ENCODE measurements at places on chromosomes 5 and 9.
A peak's percentile ranks its signal among the peaks of the same experiment; 100 is the strongest.

DNA sequence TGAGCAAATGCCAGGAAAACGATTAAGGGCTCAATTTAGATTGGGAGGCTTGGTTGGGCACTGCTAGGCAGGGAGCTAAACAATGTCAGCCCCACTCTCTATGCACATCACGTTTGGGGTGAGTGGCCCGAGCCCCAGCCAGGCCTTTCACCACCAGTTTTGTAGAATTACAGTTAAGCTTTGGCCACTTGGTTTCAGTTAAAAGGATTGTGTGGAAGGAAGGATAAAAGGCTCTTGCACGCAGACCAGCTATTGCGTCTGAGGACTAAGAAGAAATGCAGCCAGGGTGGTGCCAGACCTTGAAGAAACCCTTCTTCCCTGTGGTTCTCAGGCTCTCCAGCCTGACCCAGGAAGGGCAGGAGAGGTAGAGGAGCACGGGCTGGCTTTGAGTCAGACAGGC is 125.3 kb upstream of the SLC44A1 start:
- no peak for DNase-seq

GRCh38 chr5:6402939-6403338 is 24.6 kb upstream of the MED10 start:
- no peak for DNase-seq

DNA sequence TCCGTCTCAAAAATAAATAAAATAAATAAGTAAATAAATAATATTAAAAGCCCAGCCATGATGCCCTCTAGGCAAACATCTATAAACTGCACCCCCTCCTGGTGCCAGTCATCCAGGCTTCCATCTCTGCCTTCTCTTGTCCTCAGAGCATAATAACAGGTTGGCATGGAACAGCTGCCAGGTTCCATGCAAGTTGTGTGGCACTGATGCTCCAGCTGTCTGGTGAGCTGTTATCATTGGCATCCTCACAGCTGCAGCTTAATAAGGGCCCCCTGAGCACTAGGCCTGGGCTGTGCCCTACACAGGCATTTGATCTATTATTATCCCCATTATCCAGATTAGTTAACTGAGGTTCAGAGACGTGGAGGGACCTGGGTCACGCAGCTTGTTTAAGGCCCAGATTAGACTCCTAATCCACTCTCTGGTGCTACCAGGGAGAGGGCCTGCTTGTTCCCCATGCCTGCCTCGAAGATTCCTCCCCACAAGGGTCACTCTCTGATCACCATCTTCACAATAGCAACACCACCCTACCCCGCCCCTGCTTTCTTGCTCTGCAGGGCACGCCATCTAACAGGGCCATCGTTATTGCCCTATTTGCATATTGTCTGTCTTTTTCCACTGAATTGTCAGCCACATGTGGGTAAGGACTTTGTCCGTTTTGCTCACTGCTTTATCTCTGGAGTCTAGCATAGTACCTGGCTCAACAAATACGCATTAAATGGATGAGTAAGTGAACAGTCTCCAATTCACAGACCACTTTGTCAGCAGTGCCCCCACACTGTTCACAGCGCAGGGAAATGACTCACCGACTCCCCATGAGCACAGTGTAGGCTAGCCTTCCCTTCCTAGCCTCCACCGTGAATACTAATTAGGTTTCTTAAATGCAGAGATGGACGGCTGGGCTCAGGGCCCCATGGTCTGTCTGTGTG is 1.5 kb upstream of the DNM1 start:
- DNase-seq: no peak

DNA sequence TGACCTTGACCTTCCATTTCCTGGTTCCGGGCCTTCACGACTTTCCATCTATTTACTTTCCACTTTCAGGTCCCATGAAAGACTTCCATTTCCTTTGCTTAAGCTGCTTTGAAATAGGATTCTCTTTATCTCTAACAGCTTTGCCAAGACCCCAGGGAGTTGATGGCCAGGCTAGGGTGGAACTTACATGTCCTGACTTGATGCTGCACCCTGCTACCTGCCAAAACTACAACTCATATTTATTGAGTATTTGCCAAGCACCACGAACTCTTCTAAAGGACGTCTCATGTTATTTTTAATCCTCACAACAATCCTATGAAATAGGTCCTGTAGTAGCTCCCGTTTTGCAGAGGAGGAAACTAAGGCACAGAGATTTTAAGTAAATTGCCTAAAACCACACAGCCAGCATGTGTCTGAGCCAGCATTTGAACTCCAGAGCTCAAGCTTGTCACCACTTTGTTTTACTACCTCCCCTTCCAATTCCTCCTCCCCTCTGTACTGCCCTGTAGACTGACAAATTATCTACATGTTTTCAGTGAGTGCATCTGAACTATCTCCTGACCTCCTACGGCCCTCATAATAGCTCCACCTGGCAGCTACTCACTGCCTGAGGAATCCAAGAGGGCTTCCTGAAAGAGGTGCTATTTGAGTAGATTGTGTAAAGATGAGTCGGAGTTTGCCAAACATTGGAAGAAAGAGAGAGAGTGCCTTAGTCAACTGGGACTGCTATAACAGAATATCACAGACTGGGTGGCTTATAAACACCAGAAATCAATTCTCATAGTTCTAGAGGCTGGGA is 38.4 kb upstream of the SMIM23 start:
- no peak for DNase-seq

- DNase-seq: no peak
Observed at GRCh38 chr9:137876781-137877386, 698 bp upstream of the CACNA1B start.

DNA sequence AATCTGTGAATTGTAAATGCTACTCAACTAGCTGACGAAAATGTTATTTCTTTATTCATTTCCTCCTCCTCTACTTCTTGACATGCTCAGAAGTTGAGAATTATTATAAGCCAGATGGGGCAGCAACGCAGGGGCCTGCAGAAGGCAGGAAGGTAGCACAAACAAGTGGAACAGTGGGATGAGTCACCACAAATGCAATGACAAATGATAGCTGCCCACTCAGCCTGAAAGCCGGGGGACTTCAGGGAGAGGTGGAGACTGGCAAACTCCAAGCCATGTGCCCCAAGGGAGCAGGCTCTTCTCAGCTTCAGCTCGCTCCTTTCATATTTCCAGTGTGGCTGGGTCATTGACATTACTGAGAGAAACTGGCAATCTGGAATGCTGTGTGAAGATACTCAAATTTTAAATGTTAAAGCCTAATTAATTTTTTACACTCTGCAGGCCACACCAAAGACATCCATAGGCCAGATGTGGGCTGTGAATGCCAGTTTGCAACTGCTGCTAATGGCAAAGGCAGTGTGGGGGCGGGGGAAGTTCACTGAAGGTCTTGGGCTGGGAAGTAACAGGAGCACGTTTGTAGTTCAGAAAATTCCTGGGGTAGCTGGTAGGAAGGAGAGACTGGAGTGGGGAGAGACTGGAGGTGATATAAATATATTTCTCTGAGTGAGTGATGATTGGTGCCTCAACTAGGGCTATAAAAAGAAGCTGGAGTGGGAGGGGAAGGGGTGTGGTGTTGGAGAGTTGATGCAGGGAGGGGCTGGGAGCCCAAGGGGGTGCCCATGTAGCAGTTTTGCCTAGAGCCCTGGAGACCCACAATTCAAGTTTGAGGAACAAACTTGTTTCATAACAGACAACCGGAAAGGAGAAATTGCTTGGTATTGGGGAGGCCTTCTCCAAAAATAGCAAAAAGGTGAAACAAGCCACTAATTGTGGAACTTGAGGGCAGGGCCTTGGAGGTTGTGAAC is 20.8 kb upstream of the ADRB2 start:
- DNase-seq: peak; percentile 17

DNA sequence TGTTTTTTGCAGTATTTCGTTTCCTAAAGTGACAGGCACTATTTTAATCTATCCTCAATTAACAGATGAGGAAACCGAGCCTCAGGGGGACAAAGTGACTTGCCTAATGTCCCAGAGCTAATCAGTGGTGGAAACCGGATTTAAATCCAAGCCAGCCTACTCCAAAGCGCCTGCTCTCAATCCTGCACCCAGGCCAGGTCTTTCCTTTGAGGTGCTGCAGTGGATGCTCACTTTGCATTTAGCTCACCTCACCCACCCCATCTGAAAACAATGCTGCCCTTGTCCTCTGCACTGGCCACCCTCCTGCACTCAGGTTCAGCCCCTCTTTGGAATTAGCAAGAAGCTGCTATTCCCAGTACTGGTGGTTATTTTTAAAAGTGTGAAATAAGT is 16.0 kb downstream of the ANGPTL2 start:
- no peak for DNase-seq

- DNase-seq: no peak
Observed at GRCh38 chr5:135576075-135576599, 2.7 kb downstream of the CXCL14 start.

GRCh38 chr9:73038089-73038509 is 85.2 kb upstream of the ALDH1A1 start:
- no peak for DNase-seq

GRCh38 chr5:66757219-66757833 is 161.1 kb downstream of the MAST4 start:
- DNase-seq: peak; percentile 20

GRCh38 chr9:120330031-120330430 is 249.9 kb downstream of the CDK5RAP2 start:
- DNase-seq: no peak

GRCh38 chr9:91966503-91966902 is 16.5 kb upstream of the ROR2 start:
- DNase-seq: no peak

DNA sequence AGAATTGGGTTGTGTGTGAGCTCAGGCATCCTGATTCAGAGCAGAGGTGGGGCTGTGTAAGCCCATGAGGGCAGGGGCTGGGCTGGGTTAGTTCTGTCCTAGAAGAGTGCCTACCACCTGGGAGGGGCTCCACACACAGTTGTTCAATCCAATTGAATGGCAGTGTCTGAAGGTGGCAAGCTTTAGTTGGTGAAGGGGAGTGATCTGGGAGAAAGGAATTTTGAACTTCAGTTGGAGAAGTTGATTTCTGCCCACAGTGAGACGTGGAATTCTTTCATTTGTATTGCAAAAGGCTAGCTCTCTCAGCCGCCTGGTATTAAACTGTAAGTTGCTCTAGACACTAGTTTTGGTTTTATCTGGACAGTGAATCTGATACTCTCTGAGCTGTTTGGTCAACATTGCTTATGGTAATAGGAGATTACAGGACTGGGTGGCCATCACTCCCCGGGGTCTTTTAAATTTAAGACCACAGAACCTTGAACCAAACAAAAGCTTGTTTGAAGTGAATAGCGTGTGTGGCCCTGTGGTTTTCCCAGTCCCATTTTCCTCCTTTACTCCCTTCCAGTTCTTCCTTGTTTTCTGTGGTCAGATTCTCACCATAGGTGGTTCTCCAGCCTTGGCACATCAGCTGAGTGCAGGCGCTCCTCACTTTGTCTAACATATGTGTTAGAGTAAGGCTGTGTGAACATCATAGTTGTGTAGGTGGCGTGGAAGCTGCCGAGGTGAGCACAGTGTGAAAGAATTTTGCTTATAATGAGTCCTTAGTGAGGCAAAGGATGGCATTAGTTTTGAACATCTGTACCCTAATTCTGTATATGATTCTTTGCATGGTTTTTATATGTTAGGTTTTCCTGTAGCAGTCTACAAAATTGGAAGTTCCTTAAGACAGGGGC is 78.0 kb downstream of the ARHGAP26 start:
- no peak for DNase-seq

- DNase-seq: no peak
Observed at GRCh38 chr5:179623906-179624741, 653 bp upstream of the HNRNPH1 start.

DNA sequence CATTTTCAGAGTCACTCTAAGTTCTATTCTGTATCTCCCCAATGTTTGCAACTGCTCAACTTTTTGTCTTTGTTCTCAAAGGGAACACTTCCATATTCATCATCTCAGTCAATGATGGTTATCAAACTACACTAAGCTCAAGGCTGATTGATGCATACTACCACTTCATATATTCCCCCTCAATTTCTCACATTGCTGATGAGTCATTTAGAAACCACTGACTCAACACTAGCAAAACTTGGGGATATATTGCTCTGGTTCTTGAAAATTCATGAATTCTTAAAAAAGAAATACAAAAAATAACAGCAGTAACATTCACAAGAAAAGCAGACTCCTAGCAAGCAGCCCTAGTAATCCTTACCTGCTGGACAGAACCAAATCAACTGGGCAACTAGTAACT is 52.2 kb downstream of the ABHD17B start:
- no peak for DNase-seq

DNA sequence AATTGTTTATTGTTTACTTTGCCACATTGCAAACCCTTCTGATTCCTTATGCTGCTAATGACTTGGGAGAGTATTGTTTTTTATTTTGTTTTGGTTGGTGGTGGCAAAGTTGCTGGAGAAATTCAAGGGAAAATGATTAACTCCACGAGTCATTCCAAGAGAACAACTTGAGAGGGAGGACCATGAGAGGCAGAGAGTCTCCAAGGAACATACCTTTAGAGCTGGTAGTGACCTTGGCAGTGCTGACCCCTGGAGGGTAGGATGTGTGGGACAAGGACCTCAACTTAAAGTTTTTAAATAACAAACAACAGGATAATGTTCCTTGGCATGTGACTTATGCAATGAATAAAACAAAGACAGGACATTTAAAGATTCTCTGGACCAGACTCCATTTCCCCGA is 139.7 kb downstream of the LRRC70 start:
- peak; percentile 30 for DNase-seq

DNA sequence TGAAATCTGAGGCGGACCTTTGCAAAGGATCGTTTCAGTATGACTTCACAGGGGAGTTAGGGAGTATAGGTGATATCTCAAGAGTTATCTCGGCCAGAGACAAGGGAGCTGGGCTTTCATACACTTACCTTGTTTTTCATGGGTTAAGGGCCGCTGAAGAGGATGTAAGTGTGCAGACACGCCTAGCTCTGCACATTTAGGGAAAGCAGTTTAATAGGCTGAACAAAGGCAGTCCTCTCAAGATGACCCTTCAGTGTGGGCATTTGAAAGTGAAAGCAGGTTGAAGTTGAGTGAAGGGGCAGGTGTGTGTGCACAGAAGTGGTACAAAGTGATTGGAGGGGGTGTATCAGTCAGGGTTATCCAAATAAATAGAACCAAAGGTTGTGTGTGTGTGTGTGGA is 33.1 kb upstream of the PRXL2C start:
- DNase-seq: no peak

DNA sequence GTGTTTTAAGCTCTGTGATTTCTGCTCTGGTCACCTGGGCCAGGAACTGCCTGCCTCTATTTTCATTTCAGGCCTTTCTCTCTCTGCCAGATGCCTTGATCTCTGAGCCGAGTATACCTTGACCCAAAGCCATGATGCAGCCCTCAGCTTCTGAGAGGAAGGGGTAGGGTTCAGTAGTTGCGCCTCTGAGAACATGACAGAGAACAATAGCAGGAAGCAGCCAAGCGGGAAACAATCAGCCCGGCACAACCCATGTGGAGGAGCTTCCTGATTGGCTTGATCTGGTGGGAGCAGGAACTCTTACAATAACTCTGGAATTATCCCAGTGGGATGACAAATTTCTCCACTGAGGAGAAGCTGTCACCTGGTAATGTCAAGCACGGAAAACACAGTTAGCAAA is 127.4 kb downstream of the PALM2AKAP2 start:
- peak; percentile 24 for DNase-seq

DNA sequence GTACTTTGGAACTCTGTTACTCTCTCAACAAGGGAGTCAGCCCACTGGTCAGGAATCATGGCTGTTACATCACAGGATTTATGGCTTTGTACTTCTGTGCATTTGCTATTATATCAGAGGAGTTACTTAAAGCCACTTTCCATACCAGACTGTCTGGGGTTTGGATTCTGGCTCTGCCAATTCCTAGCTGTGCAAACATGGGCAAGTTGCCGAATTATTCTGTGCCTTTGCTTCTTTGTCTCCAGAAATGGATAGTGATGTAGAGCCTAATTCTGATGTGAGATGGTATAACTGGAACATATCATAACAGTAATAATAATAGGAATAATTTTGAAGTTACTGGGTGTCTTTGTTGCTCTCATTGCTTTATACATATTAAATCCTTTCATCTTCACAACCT is 1047.3 kb upstream of the SEMA6A start:
- no peak for DNase-seq
